ENCODE measurements at places on chromosomes 4 and X. TPM values are rescaled to one million over a fixed set of nuclear protein-coding genes. Genes with fewer than 3 reads are reported as not detected.

DNA sequence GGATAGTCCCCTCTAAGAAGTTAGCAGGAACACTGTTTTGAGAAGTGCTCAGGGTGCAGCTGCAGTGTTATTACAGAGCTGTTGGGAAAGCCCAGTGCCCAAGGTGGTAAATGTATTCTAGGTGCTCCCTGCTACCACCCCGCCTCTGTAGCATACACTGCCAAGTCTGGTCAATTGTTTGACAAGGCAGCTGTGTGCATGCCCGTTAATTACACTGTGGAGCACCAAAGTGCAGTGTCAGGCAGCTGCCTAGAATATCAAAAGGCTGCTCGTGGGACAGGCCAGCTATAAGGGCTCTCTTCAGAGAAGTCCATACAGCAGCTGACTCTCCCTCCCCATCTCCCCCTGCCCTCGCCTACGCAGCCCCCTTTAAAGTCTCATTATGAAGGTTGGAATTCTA is 99.9 kb upstream of the KLHL13 start:
- DNase-seq: no peak

Gene CCNA2
- 106 TPM for total RNA-seq

Gene MAP7D2
- 1.4 TPM for total RNA-seq

- DNase-seq: no peak
Observed at GRCh38 chrX:48683411-48683982, at the start of gene WAS. Gene WAS (plus strand): TSS chrX:48683799. CDS start chrX:48683854, 55 bp downstream.

Gene SLC6A14
- total RNA-seq: under 0.01 TPM

GRCh38 chr4:73037057-73037456 is 32.5 kb downstream of the COX18 start:
- DNase-seq: no peak

DNA sequence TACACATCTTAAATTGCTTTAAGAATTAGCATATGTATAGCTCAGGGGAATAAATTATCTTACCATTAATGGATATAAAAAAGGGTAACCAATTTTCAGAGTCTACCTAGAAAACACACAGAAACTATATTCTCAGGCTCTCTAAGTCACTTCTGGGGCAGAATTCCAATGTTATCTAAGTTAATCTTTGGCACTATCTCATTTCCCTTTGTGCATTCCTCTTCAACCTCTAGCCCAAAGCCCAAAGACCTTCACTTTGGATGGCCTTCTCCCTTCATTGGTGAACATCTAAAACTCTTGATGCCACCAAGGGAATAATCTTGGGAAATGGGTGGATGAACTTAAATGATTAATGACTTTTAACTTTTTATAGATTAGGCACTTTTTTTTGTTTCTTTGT is 108.3 kb downstream of the APBB2 start:
- DNase-seq: no peak

GRCh38 chr4:78753091-78753490 is 23.1 kb upstream of the BMP2K start:
- no peak for DNase-seq

Gene CT83
- total RNA-seq: not detected

Gene SMPX
- total RNA-seq: not detected

DNA sequence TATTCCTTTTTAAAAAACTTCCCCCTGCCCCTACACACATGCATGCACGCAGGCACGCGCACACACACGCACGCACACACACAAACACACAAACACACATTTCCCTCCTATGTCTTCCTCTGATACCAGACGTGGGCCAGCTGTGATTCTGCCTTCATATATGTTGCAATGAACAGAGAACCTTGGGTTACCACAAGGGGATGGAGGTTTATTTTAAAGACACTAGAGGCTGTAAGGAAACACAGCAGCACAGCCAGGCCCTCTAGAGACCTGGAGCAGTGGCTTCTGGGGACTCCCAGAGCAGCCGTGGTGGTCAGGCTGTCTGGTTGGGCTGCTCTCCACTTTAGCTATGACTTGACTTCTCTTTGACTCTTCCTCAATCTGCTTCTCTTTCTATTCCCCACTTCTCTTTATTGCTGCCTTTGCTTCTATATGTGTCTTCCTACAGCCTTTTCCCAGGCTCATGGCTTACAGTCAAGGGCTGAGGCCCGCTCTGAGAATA is 3.2 kb upstream of the TLR10 start:
- no peak for DNase-seq

Gene GPM6B
- total RNA-seq: 1.5 TPM

- no peak for DNase-seq
Observed at GRCh38 chr4:37561803-37562207, 124.4 kb downstream of the RELL1 start.

Measured in epithelial cell of proximal tubule (primary cell).